ENCODE measurements at places on chromosomes 5 and 9.

DNA sequence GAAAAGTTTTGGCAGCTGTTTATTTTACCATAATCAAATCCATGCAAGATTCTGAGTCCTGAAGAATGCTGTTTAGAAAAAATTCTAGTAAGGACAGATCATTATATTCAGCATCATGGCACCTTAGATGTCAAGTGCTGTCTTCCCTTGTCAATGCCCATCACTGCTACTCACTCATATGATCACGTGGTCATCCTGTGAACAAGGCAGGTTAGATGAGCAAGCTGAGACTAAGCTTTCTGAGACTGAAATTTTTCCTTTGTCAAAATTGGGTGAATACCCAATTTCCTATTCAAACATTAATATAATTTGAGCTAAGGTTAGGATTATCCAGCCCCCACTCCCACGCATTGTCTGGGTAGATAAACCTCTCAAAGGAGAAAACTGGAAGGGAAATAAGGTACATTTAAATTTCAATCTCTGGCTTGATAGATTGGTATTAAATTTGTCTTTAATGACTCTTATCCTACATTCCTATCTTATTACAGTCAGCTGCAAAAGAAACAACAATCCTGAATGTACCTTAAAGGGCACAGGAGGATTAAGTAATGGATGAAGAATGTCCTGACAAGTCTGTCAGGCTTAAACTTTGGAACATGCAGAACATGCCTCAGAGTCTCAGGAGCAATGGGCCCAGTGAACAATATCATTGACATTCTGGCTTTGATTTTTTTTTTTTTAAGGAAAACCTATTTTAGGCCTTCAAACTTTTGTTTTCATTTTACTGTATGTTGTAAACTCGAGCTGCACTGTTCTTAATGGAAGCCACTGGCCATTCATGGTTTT, 148.7 kb upstream of the RANBP3L start:
- no peak for DNase-seq

GRCh38 chr5:177462021-177462670, 11.3 kb downstream of the DBN1 start:
- DNase-seq: no peak

GRCh38 chr5:112642885-112643284, 94.8 kb upstream of the APC start:
- DNase-seq: no peak

- DNase-seq: no peak
These were observed 587 bp downstream of the MIER3 start for GRCh38 chr5:56951126-56951945.

GRCh38 chr9:135056541-135056940, 30.9 kb upstream of the OLFM1 start:
- DNase-seq: no peak

DNA sequence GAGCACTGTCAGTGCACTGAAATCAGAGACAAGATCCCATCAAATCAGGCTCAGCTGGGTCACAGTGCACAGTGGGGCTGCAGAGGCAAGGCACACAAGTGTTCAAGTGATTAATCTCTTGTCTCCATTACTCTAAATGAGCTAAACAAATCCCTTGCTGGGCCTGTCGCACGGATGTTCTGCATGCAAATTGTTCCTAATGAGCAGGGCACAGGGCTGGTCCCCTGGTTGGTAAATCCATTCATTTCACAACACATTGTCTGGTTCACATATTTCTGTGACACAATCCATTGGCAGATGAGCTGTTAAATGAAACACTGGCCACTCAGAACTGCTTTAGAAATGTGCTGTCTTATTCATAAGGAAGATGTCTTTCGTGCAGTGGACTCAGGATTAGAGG, 167.9 kb upstream of the BRINP1 start:
- DNase-seq: no peak

GRCh38 chr9:4630836-4631235, 31.3 kb upstream of the PLPP6 start:
- DNase-seq: no peak

- no peak for DNase-seq
These were observed 68.2 kb downstream of the HMHB1 start for GRCh38 chr5:143880178-143880577.

GRCh38 chr5:87787625-87788256, 375.0 kb upstream of the CCNH start:
- DNase-seq: no peak

- no peak for DNase-seq
These were observed 170.6 kb downstream of the RAB3C start for GRCh38 chr5:58753446-58753845.

DNA sequence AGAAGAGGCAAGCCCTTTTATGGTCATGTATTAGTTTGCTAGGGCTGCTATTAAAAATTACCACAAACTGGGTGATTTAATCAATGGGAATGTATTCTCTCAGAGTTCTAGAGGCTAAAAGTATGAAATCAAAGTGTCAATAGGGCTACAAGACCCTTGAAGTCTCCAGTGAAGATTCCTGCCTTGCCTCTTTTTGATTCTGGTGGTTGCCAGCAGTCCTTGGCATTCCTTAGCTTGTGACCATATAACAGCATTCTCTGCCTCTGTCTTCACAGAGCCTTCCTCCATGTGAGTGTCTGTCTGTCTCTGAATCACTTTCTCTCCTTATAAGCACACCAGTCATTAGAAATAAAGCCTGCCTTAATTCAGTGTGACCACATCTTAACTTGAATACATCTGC, 282.7 kb downstream of the KCNN2 start:
- no peak for DNase-seq

DNA sequence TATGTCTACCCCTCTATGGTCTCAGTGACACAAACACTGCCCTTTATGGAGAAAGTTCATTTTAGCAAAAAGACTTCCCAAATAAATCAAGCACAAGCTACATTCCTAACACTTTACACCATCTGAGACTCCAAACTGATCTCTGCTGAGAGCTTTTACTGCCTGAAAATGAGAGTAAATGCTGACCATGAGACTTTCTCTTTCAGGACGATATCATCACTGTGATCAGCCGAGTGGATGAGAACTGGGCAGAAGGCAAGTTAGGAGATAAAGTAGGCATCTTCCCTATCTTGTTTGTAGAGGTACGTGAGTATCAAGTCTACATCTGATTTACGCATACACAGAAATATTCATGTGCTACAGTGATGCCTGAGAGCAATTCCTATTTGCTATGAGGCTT, 67.5 kb downstream of the SH3RF2 start:
- no peak for DNase-seq

- no peak for DNase-seq
These were observed 356.6 kb upstream of the IRX4 start for GRCh38 chr5:2239201-2239910.

DNA sequence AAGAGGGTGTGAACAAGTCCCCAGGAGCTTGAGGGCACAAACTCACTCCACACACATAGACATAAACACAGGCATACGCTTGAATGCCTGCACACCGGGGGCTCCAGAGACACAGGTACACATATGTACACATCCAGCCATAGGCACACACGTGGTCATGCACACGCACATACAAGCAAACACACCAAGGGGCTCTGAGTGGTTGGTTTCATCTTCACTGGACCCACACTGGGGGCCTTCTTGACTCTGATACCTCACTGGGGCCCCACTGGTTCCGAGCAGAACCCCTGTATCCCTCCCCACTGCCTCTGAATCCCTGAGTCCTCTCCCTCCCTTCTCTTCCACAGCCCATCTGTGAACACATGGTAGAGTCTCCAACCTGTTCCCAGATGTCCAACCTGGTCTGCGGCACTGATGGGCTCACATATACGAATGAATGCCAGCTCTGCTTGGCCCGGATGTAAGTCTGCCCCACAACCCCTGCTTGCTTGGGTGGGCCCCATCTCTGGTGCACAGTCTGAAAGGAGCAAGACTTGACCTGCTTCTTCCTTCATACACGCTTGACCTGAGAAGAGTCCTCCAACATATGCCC, 6.4 kb downstream of the SPINK4 start:
- DNase-seq: no peak

- no peak for DNase-seq
These were observed 20.9 kb downstream of the MORN5 start for GRCh38 chr9:122180633-122181032.

DNA sequence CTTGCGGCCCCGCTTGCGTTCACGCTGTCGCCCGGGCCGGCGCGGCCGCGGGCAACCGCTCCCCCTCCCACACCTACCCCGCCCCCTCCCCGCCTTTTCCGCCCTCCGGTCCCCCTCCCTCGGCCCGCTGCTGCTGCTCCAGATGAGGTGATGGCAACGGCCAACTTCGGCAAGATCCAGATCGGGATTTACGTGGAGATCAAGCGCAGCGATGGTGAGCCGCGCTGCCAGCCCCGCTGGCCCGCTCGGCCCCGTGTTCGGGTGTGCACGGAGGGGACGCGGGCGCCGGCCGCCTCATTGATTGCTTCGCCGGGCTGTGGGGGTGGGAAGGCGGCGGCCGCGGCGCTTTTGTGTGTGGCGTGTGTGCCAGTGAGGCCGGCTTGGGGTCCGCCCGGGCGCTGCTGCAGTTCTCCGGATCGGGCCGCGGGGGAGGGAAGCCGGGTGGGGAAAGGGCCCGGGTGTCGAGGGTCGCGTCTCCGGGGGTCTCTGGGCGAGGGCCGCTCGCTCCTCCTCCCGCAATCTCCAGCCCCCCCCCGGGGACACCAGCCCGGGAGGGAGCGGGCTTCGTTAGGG, 403 bp downstream of the KIF2A start:
- DNase-seq: peak; percentile 44

DNA sequence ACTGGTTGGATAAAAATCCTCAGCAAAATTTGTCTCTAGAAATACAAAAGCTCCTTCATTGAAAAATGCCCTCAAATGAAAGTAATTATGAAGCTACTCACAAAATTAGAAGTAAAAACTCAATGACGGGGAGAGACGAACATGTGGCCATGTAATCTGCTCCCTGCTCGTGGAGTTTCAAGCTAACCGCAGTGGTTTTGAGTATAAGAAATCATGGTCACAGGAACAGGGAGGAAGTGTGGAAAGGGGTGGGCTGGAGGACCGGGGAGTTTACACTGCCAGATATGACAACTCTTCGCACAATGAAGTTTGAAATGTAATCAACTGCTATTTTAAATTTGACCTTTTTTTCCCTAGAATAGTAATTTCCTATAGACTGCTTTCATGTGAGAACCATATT, 765.4 kb upstream of the DMAC1 start:
- no peak for DNase-seq

GRCh38 chr5:5295351-5295750, 127.1 kb upstream of the ICE1 start:
- DNase-seq: no peak

DNA sequence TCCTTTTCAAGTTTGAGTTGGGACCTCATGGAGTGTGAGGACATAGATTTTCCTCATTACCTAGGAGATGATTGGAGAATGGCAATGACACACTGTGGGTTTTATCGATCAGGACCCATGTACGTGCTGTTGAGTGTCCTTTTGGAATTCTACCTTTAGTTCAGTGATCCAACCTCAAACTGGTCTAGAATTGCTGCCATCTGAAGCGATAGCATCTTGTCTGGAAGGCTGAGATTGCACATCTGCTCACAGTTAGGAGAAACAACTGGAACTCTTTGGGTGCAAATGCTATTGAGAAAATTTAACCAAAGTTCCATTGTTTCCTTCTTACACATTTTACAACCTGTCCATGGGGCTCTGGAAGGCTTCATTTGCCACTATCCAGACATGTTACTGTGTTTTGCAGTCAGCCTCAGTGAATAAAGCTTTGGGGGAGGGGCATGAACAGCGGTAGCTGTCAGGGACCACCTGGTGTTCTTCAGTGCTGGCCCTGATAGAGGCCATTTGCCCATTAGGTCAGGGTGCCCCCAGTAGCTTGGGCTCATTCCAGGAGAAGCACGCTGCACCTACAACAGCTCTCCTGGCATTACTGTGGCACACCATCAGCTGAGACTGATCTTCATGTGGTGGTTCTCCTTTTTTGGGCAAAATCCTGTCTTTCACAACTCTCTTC, 123.1 kb downstream of the PDE8B start:
- DNase-seq: no peak

GRCh38 chr5:157106630-157107461, 2.0 kb downstream of the HAVCR2 start:
- no peak for DNase-seq

DNA sequence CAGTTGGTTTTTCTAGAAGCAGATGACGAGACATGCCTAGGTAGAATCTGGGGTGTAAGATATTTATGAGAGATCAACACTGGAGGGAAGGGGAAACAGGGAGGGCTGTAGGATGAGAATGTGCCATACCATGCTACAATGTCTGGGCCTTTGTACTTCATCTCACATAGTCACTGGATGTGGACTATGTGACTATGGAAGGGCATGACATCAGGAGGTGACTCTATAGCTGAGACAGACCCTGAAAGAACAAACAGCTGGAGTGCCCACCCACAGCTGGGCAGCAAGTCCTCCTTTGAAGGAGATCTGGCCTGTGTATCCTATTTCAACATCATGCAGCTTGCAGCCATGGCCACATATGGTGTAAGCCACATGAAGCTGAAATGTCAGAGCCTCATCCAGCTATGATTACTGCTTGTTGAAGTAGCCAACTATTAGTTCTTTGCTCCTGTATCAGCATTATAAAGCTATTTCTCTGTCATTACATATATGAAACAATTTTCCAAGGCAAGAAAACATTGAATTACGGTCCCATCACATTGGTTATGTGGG, 46.2 kb upstream of the KIF2A start:
- no peak for DNase-seq

- no peak for DNase-seq
These were observed 7.0 kb downstream of the UNC5A start for GRCh38 chr5:176817369-176817840.

DNA sequence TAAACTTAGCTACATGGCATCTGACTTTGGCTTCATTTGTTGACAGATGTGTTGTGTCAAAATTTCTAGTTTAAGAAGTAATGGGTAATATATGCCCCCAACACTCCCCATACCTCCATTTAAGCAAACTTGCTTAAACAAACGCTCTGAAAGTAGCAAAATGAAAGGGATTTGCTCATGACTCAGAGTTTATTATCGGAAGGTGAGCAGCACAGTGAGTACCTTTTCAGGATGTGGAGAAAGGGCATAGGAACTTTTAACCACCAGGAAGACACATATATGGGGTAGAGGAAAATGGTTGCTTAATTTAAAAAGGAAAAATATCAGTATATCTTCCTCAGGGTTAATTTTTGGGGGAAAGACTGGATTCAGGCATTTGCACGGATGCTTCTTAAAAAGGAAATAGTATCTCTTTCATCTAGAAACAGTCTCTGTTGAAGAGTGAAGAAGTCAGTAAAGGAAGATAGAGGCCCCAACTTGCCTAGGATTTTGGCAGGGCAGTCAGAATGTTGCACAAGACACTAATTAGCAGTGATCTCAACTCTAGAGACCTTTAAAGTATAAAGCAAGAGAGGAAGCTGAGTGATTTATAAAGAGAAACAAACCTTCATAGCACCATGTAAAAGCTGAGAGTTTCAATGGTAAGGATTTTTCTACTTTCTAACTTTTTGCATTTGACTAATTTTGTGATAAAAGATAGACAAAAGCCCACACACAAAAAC, 155.1 kb downstream of the TRIO start:
- no peak for DNase-seq
